ENCODE measurements at places on chromosomes 12 and 14. TPM values are rescaled to one million over a fixed set of nuclear protein-coding genes. Genes with fewer than 3 reads are reported as not detected.

Gene RNASE3
- 0.78 TPM for polyA plus RNA-seq

Gene SMIM41
- 3.4 TPM for polyA plus RNA-seq

Gene NKX2-1
- polyA plus RNA-seq = 116 TPM

Gene SGPP1
- 20.2 TPM for polyA plus RNA-seq

Gene GLT1D1
- polyA plus RNA-seq = 3.2 TPM

Gene LMO3
- 8.1 TPM for polyA plus RNA-seq

Gene SSTR1
- polyA plus RNA-seq = 1.9 TPM

Gene SDSL
- 3.1 TPM for polyA plus RNA-seq

Gene PTPN6
- polyA plus RNA-seq = 19.0 TPM

Gene GSG1
- 1.0 TPM for polyA plus RNA-seq

Gene VASH1
- polyA plus RNA-seq = 42.5 TPM

Gene RNASE8
- not detected for polyA plus RNA-seq

- DNase-seq = no peak
These were observed 272.1 kb downstream of the BCL11B start for GRCh38 chr14:98999901-99000300.

DNA sequence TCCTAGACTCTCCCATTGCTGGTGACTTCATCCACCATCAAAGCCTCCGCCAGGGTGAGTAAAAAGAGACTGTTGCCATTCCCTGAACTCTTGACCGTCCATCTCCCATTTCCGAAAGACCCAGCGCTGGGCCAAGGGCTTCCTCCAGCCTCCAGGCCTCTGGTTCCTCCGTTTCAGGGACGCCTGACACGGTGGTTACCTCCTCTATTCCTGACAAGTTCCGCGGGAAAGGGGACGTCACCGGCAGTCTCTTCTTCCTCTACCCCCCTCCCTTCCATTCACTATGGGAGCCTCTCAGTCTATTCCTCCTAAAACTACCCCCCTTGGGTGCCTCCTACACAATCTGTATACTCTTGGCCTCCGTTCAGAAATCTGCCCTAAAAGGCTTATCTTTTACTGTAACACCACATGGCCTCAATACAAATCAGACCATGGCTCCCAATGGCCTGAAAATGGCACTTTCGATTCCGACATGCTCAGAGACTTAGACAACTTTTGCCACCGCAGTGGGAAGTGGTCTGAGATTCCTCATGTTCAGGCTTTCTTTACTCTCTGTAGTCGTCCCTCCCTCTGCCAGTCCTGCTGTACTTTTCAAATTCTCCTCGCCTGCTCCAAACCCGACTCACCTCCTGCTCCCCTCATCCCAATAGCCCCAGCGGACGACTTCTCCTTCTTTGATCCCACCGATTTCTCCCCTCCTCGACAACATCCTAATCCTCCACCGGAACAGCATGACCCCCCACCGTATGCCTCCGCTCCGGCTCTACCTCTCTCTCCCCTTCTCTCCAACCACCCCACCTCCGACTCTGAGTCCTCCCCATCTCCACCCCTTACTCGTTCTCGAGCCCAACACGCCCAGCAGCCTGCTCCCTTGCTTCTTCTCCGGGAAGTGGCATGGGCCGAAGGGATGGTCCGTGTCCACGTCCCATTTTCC, 70.4 kb downstream of the MOK start:
- DNase-seq = no peak

GRCh38 chr12:28802706-28803438, 346.2 kb upstream of the FAR2 start:
- no peak for DNase-seq

- peak; percentile 62 for DNase-seq
These were observed 1.7 kb upstream of the FLRT2 start for GRCh38 chr14:85528080-85528896.

DNA sequence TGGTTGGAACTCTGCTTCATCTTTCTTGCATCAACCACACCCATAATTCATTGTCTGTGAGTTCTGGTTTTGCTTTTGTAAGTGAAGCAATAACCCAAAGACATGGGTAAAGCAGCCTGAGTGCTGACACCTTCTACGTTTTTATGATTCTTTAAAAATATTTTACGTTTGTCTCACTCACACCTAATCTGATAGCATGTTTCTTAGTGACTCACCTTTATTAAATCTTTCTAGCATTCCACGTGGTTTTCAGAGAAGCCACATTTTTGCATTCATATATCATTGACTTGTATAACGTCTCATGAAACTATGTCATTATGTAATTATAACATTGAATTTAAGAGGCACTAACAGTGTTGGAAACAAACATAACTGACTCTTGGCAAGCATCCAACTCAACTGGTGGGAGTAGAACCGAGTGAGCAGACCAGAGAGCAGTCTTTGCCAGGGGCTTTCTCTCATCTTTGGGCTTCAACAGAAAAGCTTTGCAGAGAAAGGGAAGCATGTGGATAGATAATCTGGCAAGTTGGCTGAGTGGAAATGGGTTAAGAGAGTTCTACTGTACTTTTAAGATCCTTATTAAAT, 118.8 kb downstream of the TPH2 start:
- DNase-seq = no peak

- no peak for DNase-seq
These were observed 2.7 kb upstream of the CLECL1 start for GRCh38 chr12:9735601-9736000.

DNA sequence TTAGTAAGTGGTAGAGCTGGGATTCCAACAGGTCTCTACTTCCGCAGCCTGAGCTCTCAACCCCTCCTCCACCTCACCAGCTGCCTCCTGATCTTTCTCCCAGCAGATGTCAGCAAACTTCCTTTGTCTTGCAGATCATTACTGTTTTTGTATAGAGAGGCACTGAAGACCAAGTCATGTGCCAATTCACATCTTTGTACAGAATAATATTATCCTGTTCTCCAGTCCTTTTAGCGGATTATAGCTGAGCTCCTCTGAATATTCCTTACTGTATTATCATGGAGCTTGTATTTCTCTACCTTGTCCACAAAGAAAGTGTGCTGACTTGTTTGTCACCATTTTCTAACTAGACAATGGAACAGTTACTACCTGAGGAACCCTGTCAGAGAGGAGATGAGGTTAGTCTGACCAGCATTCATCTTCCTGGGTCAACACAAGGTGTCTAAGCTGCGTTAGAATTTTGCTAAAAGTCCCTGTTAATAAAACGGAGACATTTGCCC, 142.3 kb upstream of the ARHGAP5 start:
- peak; percentile 64 for DNase-seq

DNA sequence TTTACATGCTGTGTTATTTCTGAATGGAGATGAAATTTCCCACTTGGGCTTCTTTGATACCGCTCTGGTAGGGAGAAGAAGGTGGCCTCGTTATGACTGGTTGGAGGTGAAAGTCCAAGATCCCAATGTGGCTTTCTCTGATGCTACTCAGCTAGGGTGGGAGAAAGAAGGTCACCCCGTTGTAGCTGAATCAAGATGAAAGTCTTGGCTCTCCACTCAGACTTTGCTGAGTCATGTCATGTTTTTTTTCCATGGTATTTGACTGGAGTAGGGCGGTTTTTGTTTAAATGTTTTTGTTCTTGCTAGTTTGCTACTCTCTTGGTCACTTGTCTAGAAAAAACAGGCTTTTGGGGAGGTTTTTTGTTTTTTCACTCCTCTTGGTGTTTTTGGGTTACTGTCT, 2.4 kb upstream of the PDE6H start:
- no peak for DNase-seq

DNA sequence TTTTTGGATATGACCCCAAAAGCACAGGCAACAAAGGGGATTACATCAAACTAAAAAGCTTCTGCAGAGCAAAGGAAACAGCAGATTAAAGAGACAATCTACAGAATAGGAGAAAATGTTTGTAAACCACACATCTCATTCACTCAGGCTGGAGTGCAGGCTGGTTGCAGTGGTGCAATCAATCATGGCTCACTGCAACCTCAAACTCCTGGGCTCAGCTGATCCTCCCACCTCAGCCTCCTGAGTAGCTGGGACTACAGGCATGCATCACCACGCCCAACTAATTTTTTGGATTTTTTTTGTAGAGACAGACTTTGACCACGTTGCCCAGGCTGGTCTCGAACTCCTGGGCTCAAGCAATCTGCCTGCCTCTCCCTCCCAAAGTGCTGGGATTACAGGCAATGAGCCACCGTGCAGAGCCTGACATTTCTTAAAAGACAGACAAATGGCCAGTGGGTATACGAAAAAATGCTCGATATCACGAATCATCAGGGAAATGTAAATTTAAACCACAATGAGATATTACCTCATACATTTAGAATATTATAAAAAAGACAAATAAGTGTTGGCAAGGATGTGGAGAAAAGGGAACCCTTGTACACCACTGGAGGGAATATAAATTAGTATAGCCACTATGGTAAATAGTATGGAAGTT, 9.8 kb downstream of the NCKAP5L start:
- DNase-seq = no peak

DNA sequence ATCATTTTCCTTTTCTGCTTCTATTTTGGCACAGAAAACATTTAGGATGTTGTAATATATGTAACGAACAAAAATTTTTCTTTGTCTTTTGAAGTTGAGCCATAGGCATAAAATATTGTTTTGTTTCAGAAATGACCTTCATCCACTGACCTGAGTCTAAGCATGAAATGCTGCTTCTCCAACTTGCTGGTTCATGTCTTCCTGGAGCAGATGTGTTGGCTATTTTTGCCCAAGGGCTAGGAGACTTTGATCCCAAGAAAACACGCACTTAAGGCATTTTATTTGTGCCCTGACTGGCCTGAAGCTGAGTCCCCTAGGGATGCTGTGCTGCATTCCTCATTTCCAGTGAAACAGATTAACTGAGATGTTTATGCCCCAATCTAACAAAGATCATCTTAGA, 27.2 kb upstream of the ALG10B start:
- DNase-seq = no peak

- DNase-seq = no peak
These were observed 308.0 kb downstream of the ITPR2 start for GRCh38 chr12:26524862-26525465.

DNA sequence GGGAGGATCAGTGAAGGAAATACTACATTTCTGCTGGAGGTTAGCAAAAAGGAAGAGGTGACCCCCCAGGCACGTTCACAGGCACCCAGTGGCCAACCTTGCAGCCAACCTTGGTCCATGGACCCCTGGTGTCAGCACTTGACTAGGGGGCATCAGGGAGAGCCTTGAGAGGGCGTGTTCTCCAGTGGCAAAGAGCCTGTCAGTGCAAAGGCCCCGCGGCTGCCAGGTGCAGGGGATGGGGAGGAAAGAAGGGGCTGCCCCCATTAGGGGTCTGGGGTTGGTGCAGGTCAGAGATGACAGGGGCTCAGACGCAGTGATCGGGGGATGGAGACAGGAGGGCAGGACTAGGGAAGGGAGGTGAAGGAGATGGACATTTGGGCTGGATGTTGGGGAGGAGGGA, 22.7 kb upstream of the ULK1 start:
- no peak for DNase-seq

DNA sequence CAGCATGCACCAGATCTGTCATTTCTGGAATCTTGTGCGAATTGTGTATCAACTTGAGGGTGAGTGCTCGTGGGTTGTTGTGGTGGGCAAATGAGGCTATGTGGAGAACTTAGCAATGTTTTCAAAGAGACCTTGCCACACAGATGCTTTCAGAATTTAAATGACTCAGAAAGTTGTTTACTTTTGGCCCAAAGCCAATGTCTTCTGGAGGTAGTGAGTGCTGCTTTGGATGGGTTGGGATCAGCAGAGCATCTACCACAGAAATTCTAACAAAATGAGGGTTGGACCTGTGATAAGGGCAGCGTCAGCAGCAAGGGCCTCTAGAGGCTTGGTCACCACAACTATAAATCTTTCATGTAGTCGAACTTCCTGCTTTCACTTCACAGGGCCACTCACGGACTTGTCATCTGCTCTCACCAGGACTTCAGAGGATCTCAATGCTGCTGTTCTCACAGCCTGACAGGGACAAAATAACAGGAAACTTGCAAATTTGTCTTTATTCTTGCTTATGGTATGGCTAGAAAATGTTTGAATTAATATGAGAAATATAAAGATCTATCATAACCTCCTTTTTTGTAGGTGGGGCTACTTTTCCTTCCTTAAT, 111.4 kb downstream of the DACT1 start:
- no peak for DNase-seq

DNA sequence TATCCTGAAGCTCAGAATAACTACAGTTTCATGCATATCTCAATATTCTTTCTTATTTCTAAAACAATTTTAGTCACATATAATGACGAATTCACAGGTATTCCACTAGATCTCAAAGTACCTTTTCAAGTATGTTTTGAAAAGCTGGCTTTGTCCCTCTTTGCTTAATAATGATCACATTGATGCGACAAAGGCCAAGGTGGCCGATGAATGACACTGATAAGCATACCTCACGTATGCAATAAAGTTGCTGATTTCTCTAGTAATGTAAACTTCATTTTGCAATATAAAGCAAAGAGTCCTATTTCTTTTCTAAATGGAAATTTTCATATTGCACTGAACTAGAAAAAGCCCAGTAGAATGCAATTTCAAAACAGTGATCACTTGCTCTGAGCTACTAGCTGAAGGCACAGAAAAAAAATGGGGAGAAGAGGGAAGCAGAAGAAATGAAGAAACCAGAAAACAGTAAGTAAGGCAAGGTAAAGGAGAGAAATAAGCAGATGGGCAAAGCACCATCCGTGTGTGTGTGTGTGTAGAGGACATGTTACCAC, 29.3 kb downstream of the FGD6 start:
- no peak for DNase-seq

- DNase-seq = no peak
These were observed 539.8 kb downstream of the NRXN3 start for GRCh38 chr14:78709795-78710557.

GRCh38 chr12:60981473-60981872, 1278.7 kb upstream of the USP15 start:
- no peak for DNase-seq

- DNase-seq = no peak
These were observed 496.5 kb downstream of the FSCB start for GRCh38 chr14:44010595-44010994.

GRCh38 chr12:5051913-5052312, 8.2 kb downstream of the KCNA5 start:
- no peak for DNase-seq

DNA sequence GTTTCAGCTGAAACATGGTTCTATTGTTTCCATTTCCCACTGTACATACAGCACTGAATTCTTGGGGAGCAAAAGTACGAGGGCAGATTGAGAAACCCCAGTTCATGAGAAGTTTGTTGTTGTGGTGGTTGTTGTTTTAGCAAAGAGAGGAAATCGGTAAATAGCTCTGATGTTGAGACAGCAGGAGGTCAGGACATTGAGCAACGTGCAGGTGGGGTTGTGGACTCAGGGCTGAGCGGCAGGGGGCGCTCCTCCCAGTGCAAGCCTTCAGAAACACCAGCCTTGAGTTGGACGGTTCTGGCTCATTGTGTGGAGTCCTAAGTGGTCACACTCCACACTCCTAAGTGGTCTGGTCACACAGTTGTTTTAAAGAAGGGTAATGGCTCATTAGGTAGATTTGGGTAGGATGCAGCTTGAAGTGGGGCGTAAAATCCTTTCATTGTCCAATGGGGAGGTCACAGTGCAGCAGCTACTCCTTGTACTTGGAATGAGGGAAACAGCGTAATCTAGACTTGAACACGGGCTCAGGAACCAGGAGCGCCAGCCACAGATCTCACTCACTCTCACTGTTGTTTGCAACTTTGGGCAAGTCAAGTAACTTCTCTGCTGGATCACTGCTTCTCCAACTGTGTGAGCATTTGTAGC, 14.5 kb upstream of the PWP1 start:
- no peak for DNase-seq

Data from right lung (tissue), 10 donors.